ENCODE measurements at places on chromosomes 3 and 15.
A peak's percentile ranks its signal among the peaks of the same experiment; 100 is the strongest.

DNA sequence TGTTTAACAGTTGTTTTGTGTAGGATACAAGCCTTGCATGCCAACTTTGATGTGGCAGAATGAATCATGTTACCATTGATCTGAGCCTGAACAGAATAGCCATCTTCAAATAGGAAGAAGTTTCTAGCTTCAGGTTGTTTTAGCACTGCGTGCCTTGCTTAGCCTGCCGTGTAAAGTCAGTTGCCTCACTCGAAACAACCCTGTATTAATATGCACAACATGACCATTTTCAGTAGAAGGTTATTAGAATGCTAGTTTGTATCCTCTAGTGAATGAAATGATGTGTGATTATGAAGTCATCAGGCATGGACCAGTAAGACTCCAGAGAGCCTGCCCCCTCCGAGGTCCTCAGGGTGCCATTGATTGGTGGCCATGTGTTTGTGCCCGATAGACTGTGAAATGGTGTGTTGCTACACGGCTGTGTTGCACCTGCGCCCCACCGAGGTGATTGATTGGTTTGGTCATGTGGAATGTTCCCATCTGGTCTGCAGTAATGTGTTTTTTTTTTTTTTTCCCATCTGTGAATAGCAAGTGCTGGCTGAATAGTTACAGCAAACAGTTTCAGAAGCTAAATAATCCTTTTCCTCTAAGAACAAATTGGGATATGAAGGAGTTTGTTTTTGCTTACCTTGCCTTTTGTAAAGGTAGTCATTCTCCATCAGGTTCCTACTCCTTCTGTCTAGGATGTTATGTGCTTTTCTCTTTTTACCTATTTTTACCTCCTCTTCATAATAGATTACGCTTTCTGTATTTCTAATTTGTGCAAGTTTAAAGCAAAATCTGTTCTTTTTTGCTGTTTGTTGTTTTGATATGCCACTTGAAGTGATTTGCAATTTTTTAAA lies 214.9 kb downstream of the TCF12 start:
- DNase-seq: no peak

- DNase-seq: peak; percentile 74
Observed at GRCh38 chr15:73800662-73801345, 47.7 kb upstream of the INSYN1 start.

DNA sequence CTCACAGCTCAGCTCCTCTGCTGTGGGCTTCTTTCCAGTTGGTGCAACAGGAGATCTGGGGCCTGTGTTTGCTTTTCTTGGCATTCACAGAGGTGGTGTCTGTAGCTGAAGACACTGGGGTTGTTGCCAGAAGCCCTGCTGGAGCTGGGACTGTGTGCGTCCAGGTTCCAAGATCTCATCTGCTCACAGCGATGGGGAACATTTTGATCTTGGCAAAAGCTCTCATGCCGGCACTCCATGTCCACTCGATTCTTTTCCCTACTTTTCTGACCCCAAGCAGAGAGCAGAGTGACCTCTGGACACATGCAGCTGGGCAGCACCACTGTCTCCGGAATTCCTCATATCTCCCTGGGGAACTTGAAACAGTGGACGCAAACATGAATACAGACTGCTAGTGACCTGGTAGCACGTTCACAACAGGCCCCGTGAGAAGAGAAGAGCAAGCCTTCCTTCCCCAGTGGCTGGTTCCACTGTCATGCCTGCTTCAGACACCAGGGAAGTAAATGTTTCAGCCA lies 36.1 kb upstream of the MECOM start:
- DNase-seq: no peak

GRCh38 chr15:61479613-61480012 lies 250.5 kb upstream of the RORA start:
- peak; percentile 42 for DNase-seq

- DNase-seq: peak; percentile 32
Observed at GRCh38 chr15:63420333-63420747, 38.7 kb upstream of the CA12 start.

GRCh38 chr3:133474251-133474801 lies 74.5 kb downstream of the BFSP2 start:
- DNase-seq: no peak

GRCh38 chr3:194828116-194828515 lies 142.4 kb downstream of the FAM43A start:
- DNase-seq: no peak

DNA sequence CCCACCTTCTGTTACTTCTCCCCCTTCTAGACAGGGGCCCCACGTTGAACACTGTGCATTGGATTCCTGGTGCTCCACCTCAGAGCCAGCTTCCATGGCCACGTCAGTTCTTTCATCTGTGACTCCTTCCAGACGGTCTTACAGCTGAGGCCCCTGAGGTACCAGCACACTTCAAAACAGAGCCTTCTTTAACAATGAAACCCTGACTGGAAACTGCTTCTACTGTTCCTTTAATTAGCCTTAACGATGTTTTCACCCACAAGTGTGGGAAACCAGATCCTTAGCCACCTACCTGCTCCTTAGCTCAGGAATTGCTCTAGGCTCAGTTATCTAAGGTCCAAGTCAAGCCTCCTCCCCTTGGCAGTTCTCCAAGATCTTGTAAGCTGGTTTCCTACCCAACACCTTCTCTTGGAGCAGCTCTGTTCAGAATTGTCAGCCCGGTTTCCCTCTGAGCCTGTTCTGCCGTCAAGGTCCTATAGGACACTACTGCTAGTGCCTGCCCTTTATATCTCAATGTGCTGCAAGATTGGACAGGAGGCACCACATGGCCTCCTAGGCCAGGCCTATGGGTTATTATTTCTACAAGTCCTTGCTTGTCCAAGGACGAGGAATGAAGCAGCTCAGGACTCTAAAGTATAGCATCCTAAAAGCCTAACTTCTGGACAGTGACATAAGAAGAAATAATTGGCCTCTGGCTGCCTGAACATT lies 80.7 kb downstream of the FMN1 start:
- peak; percentile 43 for DNase-seq

DNA sequence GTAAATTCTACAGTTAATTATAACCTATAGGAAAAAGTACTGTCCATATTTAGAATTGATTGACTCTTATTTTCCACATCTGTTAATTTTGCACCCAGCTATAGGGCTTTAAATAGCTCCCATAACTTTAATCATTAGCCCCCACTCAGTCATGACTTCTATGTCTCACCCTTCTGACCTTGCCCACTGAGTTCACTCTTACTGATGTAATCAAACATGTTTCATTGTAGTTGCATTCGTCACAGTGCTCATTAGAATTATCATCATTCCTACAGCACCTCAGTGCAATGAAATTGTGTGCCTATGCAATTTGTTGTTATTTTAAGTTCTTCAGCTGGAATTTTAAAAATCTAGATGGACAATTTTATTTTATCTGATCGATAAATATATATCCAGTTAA lies 151.4 kb downstream of the TIGIT start:
- DNase-seq: no peak

DNA sequence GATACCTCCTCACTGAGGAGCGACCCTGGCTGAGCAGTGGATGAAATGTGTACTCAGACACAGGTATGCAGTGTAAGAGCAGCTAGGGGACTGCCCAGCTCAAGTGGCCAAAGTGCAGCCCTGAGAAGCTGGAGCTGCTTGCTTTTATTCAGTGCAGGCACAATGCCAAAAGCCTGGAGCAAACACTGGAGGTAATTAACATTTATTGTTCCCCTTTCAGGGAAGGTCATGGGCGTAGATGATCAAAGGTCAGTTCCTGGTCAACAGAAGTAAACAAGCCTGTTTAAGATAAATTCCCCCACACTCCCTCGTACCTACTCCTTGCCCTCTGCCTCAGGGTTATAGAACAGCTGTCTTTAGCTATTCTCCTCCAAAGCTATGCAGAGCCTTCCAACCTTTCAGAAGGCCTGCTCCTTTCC lies 17.5 kb downstream of the PLA2G4F start:
- no peak for DNase-seq

DNA sequence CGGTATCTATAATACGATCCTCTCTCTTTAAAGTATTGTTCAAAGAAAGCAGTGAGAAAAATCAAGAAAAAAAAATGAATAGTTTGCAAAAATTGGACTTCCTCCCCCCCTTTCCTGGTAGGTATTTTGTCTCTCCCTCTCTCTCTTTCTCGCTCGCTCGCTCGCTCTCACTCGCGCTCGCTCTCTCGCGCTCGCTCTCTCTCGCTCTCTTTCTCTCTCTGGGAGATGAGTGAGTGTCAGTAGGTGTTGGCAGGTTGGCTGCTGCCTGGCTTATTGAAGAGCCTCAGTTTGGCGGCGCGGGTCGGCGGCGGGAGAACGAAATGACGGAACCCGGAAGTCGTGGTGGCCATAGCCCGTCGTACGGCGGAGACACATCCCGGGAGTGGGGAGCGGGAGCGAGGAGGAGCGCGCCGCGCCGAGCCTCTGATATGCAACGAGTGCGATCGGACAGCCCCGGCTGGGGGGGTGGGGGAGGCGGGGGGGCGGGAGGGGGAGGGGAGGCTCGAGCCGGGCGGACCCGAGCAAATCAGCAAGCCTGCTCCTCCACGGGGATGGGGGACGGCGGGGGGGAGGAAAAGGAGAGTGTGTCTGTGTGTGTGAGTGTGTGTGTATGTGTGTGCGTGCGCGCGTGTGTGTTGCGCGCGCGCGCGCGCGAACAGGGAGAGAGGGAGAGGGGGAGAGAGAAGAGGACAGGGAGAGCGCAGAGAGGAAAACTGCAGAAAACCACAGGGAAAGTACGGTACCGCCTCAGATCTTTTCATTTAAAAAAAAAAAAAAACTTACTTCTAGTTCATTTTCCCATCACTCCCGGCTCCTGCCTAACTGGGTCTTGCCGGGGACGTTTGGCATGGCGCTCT lies at the start of gene MEIS2:
Gene MEIS2 (minus strand): TSS at position 441 of the 857 bp plus-strand sequence. CDS start 1,083 bp downstream, outside the sequence.
- peak; percentile 71 for DNase-seq

DNA sequence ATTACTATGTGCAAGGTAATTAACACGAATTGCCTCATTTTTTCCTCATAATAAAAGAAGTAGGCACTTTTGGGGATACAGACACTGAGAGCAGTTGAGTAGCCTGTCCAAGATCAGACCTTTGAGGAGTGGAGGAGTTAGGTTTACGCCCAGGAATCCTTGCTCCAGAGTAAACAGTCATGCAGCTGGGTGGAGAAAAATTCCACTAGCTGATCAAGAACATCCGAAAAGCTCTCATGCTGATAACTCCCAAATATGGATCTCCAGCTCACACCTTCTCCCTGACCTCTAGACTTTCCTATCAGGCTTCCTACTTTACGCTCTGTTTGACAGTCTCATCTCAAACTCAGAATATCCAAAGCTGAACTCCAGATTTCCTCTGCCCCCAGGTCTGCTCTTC lies 53.3 kb downstream of the ST6GAL1 start:
- no peak for DNase-seq

- no peak for DNase-seq
Observed at GRCh38 chr3:9032231-9032777, 69.0 kb upstream of the RAD18 start.

GRCh38 chr3:177705976-177706823 lies 508.9 kb upstream of the TBL1XR1 start:
- no peak for DNase-seq

DNA sequence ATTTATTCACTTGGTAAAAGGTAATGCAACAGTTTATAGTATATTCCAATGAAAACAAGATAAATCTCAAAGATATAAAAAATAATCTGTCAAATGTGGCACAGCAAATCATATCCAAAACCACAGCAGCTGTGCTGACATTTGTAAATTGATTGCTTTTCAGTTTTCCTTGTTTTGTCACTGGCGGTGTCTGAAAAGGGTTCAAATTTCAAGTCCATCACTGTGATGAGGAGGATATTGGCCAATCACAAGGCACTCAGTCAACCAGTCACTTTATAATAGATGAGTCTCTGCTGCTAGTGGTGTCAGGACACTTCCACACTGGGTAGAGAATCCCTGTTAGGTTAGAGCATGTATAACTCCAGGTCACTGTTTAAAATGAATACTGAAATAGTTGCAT lies 154.8 kb downstream of the SLC9A9 start:
- DNase-seq: no peak

Measured in bronchial epithelial cell (primary cell).